ENCODE measurements at places on chromosomes 2 and 18.
A peak's percentile ranks its signal among the peaks of the same experiment; 100 is the strongest.

- DNase-seq, result no peak
These were observed 23.4 kb downstream of the NEMP2 start for GRCh38 chr2:190511104-190511503.

GRCh38 chr18:62781893-62782292 lies 66.6 kb downstream of the PHLPP1 start:
- peak; percentile 95 for DNase-seq

- DNase-seq, result no peak
These were observed 215.1 kb downstream of the NUP35 start for GRCh38 chr2:183339311-183339710.

- peak; percentile 69 for DNase-seq
These were observed 202 bp downstream of the MCEE start for GRCh38 chr2:71129902-71130151.

DNA sequence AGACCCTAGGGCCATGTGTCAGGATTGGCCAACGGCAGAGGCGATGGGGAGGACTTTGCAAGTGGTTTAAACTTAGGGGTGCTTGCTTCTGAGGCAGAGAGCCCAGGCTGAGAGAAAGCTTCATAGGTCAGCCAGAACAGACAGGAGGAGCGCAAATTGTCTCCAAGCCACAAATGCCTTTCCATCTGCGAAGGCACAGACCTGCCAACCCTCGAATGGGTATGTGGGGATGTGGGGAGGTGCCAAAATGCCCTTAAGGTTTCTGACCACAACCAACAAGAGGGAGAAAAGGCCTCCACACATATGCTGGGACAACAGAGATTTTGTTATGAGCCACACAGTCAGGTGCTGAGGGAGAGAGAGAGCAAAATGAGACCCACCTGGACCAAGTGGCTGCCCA lies 283.6 kb downstream of the CYP26B1 start:
- DNase-seq, result no peak

DNA sequence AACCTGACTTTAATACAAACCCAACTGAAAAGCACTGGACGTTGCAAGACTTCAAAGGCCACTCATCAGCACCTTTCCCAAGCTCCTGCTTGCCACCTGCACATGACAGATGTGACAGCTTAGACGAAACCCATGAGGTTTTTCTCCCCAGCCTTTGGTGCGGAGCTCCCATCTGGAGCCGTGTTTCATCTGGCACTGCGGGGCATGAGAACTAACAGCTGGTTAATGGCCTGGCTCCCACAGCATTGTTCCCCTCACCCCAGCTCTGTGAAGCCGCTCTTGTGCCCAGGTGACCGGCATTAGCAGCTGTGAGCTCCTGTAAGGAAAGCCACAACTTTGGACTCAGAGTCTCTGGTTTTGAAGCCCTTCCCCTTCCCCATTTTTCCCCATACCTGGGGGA lies 50.9 kb downstream of the GALR1 start:
- no peak for DNase-seq

- no peak for DNase-seq
These were observed 76.2 kb upstream of the ODC1 start for GRCh38 chr2:10524341-10524740.

DNA sequence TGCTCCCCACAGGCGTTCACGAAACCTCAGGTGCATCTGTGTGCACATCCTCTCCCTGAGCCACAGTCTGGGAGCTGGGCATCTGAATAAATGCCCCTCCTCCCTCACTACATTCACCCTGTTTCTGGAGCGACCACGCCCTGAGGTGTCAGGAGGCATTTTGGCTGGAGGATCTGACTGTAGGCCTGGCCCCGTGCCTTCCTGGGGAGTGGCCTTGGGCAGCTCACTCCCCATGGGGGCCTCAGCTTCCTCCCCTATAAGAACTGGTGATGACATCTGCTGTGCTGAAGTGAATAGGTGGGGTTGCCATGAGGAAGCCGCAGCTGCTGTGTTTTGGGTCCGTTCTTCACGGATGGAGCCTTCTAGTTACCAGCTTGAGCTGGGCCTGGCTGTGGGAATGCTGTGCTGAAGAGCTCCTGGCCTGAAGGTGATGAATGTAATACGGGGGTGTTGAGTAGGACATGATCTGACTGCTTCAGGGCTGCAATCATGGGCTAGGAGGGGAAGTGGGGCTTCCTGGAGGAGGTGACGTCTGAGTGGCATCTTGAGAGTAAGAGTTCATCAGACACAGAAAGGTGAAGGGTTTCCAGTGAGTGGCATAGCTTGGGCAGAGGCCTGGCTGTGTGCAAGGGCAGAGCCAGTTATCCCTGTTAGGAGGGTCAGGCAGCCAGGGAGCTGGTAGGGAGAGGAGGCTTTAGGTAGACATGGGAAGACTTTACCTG lies 58.2 kb downstream of the GLI2 start:
- peak; percentile 49 for DNase-seq

DNA sequence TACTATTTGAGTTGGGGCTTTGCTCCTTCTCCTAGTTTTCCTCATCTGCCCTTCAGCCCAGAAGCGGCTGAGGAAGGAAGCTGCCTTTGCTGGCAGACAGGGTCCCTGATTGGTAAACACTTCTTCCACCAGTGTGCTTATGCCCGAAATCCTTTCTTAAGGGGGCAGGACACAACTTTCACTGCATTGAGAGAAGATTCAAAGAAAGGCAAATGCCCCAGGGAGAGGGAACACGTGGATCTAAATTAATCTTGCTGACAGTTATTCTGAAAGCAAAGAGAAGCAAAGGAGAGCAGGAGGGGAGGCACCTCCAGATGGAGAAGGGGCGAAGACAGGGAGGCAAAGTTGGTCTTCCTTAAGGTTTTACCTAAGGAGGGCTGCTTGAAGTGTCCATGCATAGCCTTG lies 92.1 kb upstream of the EFEMP1 start:
- no peak for DNase-seq

- no peak for DNase-seq
These were observed 77.7 kb downstream of the GDF7 start for GRCh38 chr2:20744366-20745335.

- no peak for DNase-seq
These were observed 120.3 kb downstream of the ACOXL start for GRCh38 chr2:110852541-110853263.

DNA sequence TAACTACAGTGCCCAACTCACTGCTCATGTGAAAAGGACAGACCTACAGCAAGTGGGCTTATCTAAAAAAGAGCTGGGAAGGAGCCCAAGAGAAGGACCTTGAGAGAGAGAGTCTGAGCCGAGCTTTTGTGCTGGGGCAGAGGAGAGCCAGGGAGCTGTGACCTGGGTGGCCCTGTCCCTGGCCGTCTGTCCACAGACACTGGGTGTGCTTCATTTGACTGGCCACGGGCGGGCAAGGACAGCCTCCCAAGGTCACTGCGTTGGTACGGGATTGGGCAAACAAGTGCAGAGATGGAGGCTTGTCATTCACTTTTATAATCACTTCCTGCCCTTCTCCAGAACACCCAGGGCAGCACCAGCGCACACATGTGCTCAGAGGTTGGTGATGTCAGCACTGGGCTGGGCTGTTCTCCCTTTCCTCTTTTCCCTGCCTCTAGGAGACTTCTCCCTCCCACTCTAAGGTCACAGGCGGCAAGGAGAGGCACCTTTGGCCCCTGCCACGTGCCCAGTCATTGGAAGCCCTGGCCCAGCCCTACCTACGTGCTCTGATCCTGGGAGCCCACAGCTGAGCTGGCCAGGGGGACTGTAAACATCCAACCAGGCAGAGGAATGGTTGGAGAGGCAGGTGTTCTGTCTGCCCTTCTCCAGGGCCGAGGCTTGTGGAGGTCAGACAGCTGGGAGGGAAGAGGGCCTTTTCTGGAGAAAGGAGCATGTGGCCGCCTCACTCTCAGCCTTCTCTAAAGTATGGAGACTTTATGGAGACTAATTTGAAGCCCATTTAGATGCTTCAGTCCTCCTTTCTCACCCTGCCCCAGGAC lies 6.4 kb upstream of the PSD4 start:
- no peak for DNase-seq

DNA sequence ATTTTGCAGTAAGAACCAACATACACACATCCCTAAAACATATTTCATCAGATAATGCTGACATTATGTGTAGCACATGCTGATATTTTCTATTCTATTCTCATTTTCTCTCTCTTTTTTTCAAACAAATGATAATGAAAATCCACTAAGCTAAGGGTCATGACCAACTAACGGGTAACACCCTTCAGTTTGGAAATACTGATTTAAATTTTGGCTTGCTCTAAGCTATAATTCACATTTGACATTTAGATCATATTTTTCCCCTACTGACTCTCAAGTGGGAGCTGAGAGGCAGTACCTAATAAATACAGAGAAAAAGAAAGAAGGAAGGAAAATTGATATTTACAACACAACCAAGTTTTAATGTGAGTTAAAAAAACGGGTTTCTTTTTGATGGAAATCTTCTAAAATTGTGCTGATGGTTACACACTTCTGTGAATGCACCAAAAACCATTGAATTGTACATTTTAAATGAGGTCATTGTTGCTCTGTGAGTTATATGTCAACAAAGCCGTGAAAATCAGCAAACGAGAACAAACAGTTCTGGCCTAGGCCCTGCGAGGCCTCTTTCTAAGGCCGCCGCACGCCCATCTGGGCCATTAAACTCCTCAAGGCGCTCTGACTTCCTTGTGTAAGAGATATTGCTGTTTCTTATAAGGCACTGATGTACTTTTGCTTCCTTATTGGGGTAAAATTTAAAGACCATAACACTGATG lies 124.2 kb downstream of the GALR1 start:
- DNase-seq, result no peak

DNA sequence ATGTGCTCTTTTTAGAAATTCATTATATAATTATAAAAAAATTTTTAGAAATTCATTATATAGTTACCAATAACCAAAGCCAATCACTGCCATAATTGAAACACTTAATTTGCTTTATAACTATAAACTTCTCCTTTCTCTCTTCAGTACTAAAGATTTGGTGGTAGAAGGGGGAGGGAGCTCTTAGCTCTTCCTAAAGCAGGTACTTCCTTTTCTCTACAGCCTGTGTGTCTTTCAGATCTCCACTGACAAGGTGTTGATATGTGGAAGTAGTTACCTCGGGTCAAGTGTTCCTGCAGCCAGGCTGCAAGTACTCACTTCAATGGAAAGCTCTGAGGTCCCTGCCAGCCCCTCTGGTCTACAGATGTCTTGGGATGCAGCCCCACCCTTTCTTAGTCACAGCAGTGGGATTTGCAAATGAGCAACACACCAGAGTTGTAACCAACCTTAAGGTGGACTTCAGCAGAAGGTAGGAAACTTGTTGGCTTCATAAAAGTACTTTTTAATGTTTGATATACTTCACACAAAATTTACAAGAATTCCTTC lies 690.0 kb downstream of the ARHGAP15 start:
- no peak for DNase-seq

DNA sequence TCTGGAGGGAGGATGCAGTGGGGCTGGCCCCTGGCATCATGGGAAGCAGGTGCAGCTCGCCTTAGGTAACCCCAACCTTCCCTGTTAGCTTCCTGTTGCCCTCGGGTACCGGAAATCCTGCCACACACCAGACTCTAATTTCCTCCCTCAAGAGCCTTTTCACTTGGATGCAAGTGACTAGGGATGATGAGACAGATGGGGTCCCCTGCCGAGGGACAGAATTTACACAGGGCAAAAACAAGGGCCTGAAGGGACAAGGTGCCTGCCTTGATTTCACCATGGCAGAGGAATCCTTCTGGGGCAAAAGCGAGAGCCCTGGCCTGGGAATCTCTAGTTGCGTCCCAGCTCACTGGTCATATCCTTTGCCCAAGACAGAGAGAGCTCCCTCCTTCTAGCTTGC lies 263.1 kb downstream of the LOXHD1 start:
- no peak for DNase-seq

GRCh38 chr2:181140414-181140813 lies 160.0 kb downstream of the UBE2E3 start:
- no peak for DNase-seq

DNA sequence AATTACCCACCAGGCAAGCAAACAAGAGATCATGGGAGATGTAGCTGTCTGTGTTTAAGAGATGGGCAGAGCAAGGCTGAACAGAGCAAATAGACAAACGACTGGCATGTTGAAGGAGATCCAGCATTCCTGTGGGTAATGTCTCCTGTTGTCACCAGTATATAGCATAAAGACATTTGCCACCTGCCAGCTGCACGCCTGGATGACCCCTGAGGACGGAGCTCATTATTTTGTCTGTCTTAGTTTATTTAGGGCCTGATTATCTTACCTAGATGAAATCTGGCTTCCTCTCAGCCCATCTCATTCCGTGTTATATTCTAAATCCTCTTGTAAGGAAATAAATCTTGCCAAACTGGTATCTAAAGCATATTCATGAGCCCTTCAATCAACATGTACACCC lies 510.3 kb upstream of the LINC00305 start:
- DNase-seq, result no peak

GRCh38 chr2:32564417-32565035 lies 63.3 kb upstream of the TTC27 start:
- DNase-seq, result no peak

DNA sequence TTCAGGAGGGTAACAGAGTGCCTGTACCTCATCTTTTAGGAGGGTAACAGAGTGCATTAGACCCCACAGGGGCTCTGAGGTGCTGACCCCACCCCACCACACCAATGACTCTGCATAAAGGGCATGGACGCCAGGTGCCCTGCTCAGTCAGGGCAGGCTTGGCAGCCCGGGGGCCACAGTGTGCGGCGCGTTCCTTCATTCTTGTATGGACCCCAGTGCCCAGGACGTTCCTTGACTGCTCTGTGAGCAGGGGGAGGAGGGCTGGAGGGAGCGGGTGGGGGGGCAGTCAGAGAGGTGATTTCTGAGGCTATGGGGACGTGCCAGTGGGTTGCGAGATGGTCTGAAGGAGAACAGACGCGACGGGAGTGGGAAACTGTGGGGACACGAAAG lies 168.7 kb upstream of the NCK2 start:
- no peak for DNase-seq

DNA sequence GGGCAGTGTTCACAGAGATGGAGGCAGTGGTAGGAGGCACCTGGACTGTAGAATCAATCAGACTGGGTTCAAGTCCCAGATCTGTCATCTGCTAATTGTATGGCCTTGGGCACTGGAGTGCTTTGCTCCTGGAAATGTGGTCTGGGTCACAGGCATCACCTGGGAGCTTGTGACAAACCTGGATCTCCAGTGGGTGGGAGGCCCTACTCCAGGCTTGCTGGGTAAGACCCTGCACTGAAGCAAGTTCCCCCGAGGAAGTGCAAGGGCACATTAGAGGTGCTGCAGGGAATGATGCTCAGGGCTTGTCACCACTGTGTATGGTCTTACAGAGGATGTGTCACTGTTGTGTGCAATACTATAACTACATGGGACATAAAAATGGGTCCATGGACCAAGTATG lies 220.5 kb upstream of the ID2 start:
- no peak for DNase-seq

DNA sequence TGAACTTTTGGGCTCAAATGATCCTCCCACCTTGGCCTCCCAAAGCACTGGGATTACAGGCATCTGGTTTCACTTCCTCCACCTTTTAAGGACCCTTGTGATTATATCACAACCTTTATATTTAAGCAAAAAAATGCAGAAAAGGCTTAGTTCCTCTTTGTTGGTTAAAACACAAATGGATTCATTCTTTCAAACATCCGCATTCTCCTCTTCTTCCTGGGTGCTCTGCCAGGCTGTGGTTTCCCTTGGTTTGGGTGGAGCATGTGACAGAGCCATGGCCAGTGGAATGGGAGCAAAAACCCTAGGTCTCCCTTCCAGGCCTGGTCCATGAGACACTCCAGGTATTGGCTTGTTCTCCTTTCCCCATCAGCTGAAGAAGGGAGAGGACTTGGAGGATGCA lies 9.9 kb upstream of the SLC66A3 start:
- DNase-seq, result no peak
